EH (cell line): ENCODE measurements at places on chromosomes 3 and 15.
A peak's percentile ranks its signal among the peaks of the same experiment; 100 is the strongest.

- no peak for DNase-seq
Measured at GRCh38 chr3:123419850-123420297, 29.0 kb downstream of the ADCY5 start.

DNA sequence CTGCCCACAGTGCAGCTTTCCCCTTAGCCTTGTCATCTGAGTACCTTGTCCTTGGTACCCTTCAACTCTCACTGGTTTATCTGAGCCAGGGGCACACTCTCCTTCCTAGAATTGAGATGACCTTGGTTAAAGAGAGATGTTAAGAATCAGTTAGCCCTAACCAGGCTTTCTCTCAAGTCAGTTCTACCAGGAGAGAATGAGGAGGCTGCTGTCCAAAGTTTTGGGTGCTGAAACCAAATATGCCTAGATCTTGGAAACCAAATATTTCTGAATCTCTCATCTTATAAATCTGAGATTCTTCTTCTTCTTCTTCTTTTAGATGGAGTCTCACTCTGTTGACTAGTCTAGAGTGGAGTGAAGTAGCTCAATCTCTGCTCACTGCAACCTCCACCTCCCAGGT lies 12.0 kb upstream of the CTXND1 start:
- DNase-seq = peak; percentile 25

GRCh38 chr3:104126463-104126862 lies 1240.2 kb upstream of the ALCAM start:
- DNase-seq = no peak

- peak; percentile 84 for DNase-seq
Measured at GRCh38 chr3:73624821-73625665, at the start of gene PDZRN3. Gene PDZRN3, minus strand, starts transcription at chr3:73624941.

- no peak for DNase-seq
Measured at GRCh38 chr3:7607676-7608075, 746.8 kb downstream of the GRM7 start.

GRCh38 chr3:21331321-21331720 lies 419.7 kb downstream of the ZNF385D start:
- DNase-seq = peak; percentile 17

DNA sequence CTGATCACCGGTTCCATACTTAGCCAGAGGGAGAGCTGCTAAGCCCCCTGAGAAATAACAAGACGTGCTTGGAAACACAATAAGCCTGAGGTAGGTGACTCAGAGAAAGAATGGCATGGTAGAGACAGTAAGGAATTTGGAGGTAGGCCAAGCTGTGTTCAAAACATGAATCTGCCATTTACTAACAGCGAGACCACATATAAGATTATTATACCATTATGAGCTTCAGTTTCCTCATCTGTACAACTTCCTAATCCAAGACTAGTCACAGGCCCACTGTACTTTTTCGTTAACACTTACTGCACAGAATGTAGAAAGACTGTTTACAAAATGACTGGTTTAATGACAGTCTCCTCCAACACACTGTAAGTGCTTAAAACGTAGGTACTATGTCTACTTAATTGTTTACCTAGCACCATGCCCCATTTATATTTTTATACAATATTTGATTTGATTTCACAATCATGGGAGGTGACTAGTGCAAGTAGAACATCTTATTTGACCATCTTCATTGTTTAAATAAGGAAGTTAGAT lies 25.7 kb downstream of the ATOSA start:
- peak; percentile 88 for DNase-seq

DNA sequence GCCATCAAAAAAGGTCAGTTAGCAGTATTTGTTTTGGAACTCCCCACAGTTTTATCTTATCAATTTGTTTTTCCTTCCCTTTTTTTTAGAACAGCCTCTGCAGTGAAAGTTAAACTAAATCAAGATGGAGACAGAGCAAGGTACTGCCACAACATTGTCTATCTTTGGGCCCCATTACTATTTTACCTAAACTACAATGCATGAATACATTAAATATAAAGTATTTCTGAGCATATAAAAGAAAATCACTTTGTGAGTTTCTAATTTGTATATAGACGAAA lies 139.5 kb downstream of the MEIS2 start:
- no peak for DNase-seq
